ENCODE measurements at places on chromosomes 4 and X.
A peak's percentile ranks its signal among the peaks of the same experiment; 100 is the strongest.

DNA sequence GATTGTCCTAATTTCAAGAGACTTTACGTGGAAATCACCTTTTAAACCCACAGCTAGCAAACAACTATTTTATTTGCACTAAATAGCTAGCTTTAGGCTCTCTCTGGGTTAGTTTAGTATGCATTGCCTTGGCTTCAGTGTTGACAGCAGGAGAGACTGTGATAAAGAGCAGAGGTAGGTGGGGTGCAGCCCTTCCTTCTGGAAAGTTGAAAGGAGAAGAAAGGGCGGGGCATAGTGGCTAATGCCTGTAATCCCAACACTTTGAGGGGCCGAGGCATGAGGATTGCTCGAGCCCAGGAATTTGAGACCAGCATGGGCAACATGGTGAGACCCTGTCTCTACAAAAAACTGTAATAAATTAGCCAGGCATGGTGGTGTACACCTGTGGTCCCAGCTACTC is 29.0 kb upstream of the TMEM154 start:
- DNase-seq, result no peak

DNA sequence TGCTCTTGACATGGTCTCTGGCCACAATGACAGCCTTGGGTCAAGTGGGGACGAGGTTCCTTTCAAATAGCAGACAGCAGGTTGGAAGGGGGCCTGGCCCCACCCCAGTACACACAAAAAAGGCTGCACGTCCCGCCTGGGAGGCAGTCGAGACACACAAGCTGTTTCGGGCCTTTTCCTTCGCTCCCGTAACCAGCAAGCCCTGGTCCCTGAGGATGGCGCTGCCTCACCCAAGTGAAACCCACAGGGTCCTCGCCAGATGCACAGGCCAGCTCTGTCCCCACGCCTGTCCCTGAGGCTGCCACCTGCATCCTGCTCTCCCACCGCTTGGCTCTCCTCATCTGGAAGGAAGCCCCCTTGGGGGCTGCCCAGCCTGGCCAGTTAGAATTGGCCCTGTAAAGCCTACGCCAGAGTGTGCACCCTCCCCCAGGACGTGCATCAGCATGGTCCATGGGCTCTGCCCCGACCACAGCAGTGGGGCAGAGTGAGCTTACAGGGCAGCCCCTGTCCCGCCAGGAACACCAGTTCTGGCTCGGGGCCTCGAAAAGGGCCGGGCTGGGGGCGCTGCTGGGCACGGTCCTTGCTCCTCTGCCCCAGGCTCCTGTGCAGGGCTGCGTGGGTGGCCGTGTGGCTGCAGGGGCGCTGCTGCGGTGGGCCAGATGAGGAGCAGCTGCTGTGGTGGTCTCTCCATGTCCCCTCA is 2.0 kb downstream of the CPLX1 start:
- DNase-seq, result no peak

DNA sequence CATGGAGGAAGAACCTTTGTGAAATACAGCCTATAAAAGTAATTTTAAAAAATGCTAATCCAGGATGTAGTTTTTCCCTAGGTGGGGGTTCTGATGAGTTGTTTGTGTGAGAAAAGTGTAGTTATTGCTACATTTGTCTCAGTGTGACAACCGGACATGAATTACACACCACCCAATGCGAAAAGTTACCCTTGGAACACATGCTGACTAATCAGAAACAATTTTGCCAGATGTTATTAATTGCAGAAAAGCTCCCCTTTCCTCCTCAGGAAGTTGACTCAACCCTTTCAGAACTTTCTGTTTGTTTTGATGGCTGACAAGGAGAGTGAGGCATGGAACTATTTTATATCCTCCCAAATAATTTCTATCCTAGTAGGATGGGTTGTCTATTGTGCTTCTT is 38.1 kb upstream of the EDA2R start:
- no peak for DNase-seq

- DNase-seq, result no peak
Observed at GRCh38 chrX:97790850-97791249, 907.1 kb downstream of the RPA4 start.

- no peak for DNase-seq
Observed at GRCh38 chrX:10769195-10769594, 148.8 kb upstream of the MID1 start.

DNA sequence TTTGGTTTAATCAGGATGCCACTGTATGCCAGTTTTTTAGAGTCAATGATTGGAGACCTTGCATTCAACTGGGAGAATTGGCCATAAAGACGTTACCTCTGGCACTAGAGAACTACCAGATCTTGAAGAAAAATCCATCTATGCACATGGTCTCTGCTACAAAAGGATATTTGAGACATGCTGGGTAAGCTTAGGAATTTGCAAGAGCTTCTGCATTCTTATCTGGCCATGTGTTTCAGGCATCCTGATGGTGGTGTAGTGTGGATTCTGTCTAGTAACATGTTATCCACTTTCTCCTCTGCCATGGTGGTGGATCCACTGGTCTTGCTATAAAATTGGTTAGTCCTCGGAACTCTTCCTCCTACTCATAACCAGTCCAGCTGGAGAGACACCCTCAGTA is 185.3 kb upstream of the WDFY3 start:
- no peak for DNase-seq

DNA sequence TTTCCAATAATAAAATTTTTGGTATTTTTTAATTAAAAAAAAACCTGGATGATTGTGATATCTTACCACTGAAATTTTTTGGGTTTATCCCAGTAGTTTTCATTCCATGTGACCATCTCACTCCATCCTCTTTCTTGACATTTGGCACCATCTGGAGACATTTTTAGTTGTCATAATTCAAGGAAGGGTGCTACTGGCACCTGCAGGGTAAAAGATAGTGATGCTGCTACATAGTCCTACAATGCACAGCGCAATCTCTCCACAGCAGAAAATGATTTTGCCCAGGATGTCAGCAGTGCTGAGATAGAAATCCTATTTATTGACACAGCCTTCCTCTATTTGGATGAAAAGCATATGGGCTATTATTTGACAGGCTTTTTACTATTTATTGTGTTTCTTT is 79.3 kb downstream of the RBPJ start:
- no peak for DNase-seq

DNA sequence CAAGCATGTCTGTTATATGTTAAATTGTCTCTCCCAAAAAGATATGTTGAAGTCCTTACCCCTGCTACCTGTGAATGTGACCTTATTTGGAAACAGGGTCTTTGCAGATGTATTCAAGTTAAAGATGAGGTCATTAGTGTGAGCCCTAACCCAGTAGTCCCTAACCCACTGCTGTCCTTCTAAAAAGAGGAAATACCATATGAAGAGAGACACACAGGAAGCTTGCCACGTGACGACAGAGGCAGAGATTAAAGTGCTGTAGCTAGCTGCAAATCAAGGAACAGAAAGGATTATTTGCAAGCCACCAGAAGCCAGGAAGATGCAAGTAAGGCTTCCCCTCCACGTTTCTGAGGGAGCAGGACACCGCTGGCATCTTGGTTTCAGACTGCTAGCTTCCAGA is 150.1 kb downstream of the HNRNPD start:
- DNase-seq, result no peak

DNA sequence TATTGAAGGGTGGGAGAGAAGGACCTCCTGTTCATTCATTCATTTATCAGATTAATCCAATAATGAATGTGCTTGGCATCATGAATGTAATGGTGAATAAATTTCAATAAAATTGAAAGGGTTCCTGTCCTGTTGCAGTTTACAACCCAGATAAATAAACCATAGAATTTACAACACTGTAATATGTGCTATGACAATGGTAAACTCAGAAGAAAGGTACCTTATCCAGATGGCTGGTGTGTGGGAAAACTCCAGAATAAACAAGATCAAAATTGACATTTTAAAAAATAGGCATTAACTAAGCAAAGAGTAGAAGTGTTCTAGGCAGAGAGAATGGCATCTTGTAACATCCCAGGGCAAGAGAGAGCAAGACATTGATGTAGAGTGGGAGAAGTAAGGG is 15.3 kb downstream of the ARL13A start:
- DNase-seq, result no peak

DNA sequence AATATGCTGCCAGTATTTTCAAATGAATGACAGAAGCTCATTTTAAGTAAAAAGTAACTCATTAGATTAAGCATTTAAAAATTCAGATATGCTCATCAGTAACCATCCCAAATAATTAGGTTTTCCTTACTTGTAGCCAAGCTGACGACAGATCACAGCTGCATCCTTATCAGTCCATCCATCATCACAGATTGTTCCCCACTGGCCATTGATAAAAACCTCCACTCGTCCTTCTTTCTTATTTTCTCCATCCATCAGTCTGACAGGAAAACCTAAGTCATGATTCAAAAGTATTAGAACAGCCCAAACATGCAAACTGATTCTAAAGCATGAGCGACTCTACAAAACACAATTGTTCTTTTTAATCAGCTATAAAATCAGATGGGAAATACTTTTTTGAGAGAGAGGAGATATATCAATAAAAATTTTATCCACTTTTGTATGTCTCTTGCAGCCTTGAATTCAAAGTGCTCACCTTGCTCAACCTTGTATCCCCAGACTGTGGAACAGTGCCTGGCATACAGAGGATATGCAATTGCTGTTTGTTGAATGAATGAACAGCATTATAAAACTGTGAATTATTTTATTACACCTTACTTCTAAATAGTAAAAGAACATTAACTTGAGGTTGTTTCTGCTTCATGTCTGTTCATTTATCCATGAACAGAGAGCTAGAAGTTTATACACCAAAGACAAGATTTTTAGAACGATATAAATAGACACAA is 44.3 kb downstream of the PRSS12 start:
- no peak for DNase-seq

- DNase-seq, result no peak
Observed at GRCh38 chrX:71534773-71535544, 2.1 kb downstream of the OGT start.

- peak; percentile 4 for DNase-seq
Observed at GRCh38 chrX:10620121-10620699, at the start of gene MID1. Gene MID1 (minus strand): TSS chrX:10620585. CDS start chrX:10567547, 53,038 bp downstream.

GRCh38 chr4:185263419-185263818 is 54.0 kb downstream of the SNX25 start:
- no peak for DNase-seq

DNA sequence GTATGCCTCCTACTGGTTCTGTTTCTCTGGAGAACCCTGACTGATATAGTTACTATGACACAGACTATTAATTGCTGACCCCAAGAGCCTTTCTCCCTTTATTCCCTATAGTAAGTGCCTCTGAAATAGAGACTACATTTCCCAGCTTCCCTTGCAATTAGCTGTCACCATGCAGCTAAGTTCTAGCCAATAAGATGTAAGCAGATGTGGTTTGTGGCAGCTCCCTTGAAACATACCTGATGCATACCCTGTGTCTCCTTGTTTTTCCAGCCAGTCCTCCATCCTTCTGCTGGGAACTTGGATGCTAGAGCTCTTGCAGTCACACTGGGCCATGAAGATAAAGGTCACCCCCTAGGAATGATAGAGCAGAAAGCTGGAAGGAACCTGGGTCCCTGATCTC is 9.7 kb upstream of the TMEM165 start:
- no peak for DNase-seq

- no peak for DNase-seq
Observed at GRCh38 chr4:68129793-68130192, at the start of gene TMPRSS11F. Gene TMPRSS11F (minus strand): TSS chr4:68129869. CDS start chr4:68129820, 49 bp downstream.

GRCh38 chr4:74423104-74423503 is 21.8 kb upstream of the AREG start:
- no peak for DNase-seq

GRCh38 chr4:27094783-27095182 is 234.1 kb downstream of the STIM2 start:
- no peak for DNase-seq

- DNase-seq, result peak; percentile 72
Observed at GRCh38 chrX:51743179-51743957, at the start of gene GSPT2. Gene GSPT2 (plus strand): TSS chrX:51743442. CDS start chrX:51743627, 185 bp downstream.

DNA sequence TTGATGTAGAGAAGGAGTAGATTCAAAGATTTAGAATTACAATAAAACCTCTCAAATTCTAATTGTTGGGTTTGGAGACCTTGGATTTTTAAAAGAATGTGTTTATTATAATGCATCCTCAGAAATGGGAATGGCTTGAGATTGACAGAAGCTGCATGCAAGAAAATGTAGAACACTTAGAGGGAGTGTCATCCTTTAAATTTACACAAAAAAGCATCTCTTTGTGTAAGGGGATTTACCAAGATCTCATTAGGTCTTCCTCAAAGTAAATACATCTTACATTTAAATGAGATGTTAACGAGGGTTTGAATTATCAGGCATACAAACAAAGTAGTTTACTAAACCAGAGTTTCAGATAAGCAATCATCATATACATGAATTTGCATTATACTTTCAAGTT is 615.0 kb downstream of the FAM133A start:
- DNase-seq, result no peak

GRCh38 chr4:41878991-41879491 is 56.2 kb upstream of the TMEM33 start:
- no peak for DNase-seq

- peak; percentile 78 for DNase-seq
Observed at GRCh38 chrX:149871940-149872339, 9.0 kb upstream of the MAGEA8 start.
